ENCODE measurements at places on chromosomes 6 and 20. TPM values are rescaled to one million over a fixed set of nuclear protein-coding genes. Genes with fewer than 3 reads are reported as not detected.

DNA sequence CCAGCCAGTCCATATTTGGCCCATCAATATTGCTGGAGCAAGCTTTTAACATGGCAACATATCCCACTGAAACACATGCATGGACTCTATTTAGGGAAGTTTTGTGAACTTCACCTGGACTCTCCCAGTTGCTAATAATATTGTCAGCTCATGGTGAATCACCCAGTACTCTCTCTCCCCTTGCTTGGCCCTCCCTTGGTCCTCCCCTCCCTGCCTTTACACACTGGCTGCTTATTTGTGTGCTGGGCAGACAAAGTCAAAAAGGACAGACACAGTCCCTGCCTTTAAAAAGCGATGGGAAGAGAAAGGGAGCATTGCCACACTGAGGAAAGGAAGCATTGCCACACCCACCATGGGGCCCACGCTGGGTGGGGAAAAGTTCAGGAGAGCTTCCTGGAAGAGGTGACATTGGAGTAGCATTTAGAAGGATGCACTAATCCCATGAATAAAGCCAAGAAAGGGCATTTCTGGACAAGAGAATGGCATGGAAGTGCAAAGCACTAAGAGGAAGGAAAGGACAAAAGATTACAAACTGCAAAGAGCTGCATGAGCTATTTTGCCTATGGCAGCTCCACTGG, 143.4 kb upstream of the EXOC2 start:
- DNase-seq, result no peak
- H3K36me3 ChIP-seq, result no peaks in the 10 kb centered on the region
- H3K27me3 ChIP-seq, result no peaks in the 10 kb centered on the region

GRCh38 chr6:34246563-34247391, 2.0 kb downstream of the SMIM29 start:
- no peak overlapping the region for H3K4me3 ChIP-seq
- H3K36me3 ChIP-seq, result no peaks in the 10 kb centered on the region
- no peak for DNase-seq
- peaks cover 11% of the 10 kb centered on the region for H3K4me1 ChIP-seq

- no peaks in the 10 kb centered on the region for H3K4me1 ChIP-seq
- no peaks in the 10 kb centered on the region for H3K27me3 ChIP-seq
- no peaks in the 10 kb centered on the region for H3K36me3 ChIP-seq
- no peak for DNase-seq
- no peak overlapping the region for H3K27ac ChIP-seq
Observed at GRCh38 chr20:24950128-24950835, 1.2 kb downstream of the CST7 start.

DNA sequence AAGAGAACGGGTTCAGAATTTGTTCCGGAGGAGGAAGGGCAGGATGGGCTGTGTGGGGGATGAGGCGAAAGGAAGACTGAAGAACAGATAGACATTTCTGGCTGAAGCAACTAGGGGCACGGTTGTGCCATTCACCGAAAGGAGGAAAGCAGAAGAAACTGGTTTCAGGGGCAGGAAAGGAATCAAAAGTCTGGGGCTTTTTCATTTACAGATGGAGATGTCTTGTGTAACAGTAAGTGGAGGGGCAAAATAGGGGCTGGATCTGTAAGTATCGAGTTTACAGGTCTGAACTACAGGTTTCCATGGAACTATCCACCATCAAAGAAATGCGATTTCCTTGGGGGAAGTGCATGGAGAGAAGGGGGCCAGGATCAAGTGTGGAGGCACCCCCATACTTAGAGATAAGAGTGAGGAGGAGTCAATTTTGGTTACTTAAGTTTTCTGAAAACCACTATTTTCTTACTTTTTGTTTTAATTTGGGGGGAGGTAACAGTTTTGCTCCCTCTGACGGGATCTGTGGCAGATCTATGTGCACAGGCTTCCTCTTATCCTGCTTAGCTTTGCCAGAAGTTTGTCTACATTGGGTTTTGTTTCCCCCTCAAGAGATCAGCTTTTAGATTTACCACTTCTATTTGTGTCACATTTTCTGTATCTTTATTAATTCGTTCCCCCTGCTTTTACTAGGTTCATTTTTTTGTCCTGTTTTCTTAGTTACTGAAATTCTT, 120.1 kb downstream of the SLC23A2 start:
- no peaks in the 10 kb centered on the region for H3K27me3 ChIP-seq
- DNase-seq, result no peak
- H3K36me3 ChIP-seq, result no peaks in the 10 kb centered on the region
- peak overlapping the region; percentile 7 for H3K27ac ChIP-seq
- H3K4me1 ChIP-seq, result no peaks in the 10 kb centered on the region

DNA sequence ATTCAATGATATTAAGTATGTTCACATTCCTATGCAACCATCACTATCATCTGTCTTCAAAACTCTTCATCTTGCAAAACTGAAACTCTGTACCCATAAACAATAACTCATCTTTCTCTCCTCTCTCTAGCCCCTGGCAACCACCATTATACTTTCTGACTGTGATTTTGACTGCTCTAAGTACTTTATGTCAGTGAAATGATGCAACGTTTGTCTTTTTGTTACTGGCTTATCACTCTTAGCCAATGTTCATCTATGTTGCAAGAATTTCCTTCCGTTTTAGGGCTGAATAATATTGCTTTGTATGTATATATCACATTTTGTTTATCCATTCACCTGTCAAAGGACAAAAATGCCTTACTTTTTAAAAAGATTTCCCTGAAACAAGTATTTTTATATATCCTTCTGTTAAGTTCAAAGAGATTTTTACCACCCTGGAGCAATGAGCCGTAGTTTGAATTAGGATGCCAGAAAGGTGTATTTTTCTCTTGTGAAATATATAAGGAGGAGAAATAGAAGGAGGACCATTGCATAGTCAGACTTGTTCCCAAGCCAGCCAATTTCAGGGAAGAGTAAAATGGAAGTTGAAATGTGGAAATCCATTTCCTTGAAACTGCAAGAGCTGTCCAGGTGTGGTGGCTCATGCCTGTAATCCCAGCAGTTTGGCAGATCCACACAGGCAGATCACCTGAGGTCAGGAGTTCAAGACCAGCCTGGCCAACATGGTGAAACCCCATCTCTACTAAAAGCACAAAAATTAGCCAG, 4.0 kb upstream of the CGAS start:
- H3K27ac ChIP-seq, result no peak overlapping the region
- no peak overlapping the region for H3K4me3 ChIP-seq
- H3K4me1 ChIP-seq, result no peaks in the 10 kb centered on the region
- DNase-seq, result no peak

Gene CRISP3
- not detected for total RNA-seq

Gene THBS2
- total RNA-seq, result 4.8 TPM

GRCh38 chr6:138926579-138926978, 61.5 kb downstream of the REPS1 start:
- no peak overlapping the region for H3K27ac ChIP-seq
- no peaks in the 10 kb centered on the region for H3K4me1 ChIP-seq
- no peaks in the 10 kb centered on the region for H3K36me3 ChIP-seq

GRCh38 chr6:38933426-38933825, 115.2 kb upstream of the GLP1R start:
- no peak overlapping the region for H3K27ac ChIP-seq
- H3K27me3 ChIP-seq, result no peaks in the 10 kb centered on the region
- H3K4me3 ChIP-seq, result no peak overlapping the region
- no peaks in the 10 kb centered on the region for H3K36me3 ChIP-seq
- no peaks in the 10 kb centered on the region for H3K4me1 ChIP-seq

Gene WFDC5
- total RNA-seq, result 0.87 TPM

GRCh38 chr6:132425176-132425575, 23.9 kb upstream of the MOXD1 start:
- H3K27me3 ChIP-seq, result no peaks in the 10 kb centered on the region
- H3K36me3 ChIP-seq, result no peaks in the 10 kb centered on the region
- no peak overlapping the region for H3K4me3 ChIP-seq
- H3K4me1 ChIP-seq, result no peaks in the 10 kb centered on the region
- H3K27ac ChIP-seq, result no peak overlapping the region

Gene OPN5
- total RNA-seq, result 6.3 TPM

Measured in testis (tissue), 5 donors.